Activated T-cell treated with anti-CD3 and anti-CD28 coated beads, Interleukin-2, amount 50 U/mL, for 48 hours (primary cell): ENCODE measurements at places on chromosomes 11 and 22.

GRCh38 chr22:38443628-38444521, 11.1 kb downstream of the KCNJ4 start:
- DNase-seq: no peak

DNA sequence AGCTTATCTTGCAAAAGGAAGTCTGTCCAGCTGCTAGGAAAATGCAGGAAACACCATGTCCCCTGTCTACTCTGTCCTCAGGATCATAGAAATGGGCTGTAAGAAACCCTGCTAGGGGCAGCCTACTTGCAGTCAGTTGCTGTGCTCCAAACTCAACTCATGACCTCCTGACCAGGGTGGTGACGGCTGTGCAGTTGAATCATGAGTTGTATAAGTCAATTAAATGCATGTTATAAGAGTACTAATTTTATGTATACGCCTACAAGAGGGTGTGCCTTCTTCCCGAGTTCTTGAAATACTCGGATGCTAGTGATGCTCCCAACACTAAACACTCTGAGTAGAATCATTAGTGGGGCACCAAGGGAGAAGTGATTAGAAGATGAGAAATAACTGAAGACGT, 776.4 kb downstream of the OPCML start:
- no peak for DNase-seq

GRCh38 chr11:130085671-130086290, 16.1 kb downstream of the APLP2 start:
- no peak for DNase-seq

- no peak for DNase-seq
Measured at GRCh38 chr22:32700191-32700882, 101.2 kb upstream of the TIMP3 start.

- DNase-seq: no peak
Measured at GRCh38 chr22:33400061-33400840, 342.1 kb upstream of the SYN3 start.

DNA sequence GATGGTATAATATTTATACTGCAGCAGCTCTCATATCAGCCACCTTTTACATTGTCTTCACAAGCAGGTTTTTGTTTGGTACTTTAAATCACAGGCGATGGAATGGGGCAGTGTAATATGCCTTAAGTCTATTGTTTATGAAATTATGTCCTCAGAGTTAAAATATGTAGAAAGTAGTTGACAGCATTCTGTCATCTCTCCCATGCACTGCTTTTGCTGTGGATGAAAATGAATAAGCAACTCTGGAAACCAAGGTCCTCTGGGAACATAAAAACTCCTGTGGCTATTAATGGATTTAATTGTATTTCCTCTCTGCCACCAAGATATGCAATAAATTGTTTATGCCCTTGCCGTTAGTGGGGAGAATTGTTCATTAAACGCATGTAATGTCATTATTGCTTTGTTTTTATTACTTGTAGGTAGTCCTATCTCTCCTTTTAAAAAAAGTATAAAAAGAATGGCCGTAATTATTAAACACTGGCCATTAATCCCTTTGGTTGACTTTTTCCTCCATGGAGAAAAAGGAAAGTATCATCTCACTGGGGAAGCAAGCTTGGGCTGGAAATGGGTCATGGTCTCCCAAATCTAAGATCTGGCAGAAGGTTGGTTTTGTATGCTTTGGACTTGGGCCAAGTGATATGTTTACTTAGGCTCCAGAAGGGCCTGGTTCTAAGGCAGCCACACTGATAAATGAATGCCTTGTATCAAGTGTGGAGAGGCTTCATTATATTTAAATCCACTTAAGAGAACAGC, 13.1 kb downstream of the PACS1 start:
- no peak for DNase-seq

GRCh38 chr11:76836613-76837291, 24.0 kb upstream of the ACER3 start:
- no peak for DNase-seq

GRCh38 chr11:29448246-29448877, 568.5 kb downstream of the KCNA4 start:
- no peak for DNase-seq

GRCh38 chr11:7787239-7787638, 9.5 kb downstream of the OR5P2 start:
- DNase-seq: no peak

DNA sequence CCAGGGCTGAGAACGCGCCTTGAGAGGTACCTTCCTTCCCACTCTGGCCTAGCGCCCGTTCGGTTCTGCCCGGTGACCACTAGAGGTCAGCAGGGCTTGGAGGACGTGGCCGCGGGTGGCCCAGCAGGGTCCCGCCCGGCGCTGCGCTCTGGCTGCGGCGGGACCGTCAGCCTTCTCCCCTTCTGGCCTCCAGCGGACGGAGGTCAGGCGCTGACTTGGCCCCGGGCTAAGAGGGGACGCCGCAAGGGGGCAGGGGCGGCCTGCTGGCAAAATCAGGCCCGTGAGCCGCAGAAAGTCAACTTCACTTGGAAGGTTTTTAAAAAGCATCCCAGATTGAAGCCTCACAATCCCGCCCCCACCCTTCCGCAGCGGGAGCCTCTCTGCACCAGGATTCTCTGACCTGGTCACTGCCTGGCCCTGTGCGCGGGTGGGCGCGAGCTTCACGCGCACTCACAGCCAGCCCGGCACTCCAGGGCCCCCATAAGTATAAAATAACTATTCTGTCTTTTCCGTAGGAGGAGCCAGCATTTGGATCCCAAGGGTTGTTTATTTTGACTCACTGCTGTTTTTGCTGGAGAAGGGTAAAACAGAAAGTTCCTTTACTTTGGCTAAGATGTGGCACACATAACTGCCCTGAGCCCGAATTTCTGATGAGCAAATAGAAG, 23.2 kb upstream of the ZBTB16 start:
- DNase-seq: peak; percentile 70

GRCh38 chr22:37659066-37659896, 758 bp downstream of the PDXP start:
- DNase-seq: peak; percentile 43
